ENCODE measurements at places on chromosomes 5 and 9. TPM values are rescaled to one million over a fixed set of nuclear protein-coding genes. Genes with fewer than 3 reads are reported as not detected.

- DNase-seq, result peak; percentile 76
These were observed 176.7 kb upstream of the S1PR3 start for GRCh38 chr9:88814577-88814976.

The DMRT2 gene
- 1.7 TPM for total RNA-seq

DNA sequence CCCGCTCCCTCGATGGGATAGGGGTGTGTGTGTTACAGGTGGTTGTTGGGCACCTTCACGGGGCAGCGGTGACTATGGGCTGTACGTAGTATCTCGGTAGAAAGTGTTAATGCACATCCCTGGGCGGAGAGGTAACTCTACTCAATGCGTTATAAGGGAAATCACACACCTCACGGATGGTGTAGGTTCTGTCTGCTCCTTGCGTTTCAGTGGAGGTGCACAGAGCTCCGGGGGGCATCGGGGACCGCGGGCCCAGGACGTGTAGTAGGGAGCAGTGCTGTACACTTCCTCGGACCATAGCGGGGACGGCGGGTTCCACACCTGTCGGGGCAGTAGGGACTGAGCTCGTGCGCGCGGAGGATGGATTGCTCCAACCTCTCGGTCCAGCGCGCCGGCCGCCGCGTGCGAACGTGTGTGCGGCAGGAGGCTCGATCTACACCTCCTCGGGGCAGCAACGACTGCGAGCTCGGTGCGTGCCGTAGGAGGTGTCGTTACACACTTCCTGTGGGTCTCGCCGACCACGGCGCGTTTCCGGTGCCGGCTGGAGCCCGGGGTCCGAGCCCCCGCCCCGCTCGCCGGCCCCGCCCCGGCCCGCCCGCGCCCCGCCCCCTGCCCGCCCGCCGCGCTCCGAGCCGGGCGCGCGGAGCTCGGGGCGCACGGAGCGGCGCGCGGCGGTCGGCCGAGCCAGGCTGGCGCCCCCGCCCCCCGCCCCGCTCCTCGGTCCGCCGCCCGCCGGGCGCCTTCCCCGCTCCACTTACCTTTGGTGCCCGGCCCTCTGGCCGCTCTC lies at the start of gene KIAA1958:
KIAA1958 (plus strand) TSS at position 607 of the 787 bp plus-strand sequence. CDS start 87,254 bp downstream, outside the sequence.
- DNase-seq, result peak; percentile 72

GRCh38 chr5:154647114-154647760 lies 107.9 kb upstream of the LARP1 start:
- peak; percentile 36 for DNase-seq

DNA sequence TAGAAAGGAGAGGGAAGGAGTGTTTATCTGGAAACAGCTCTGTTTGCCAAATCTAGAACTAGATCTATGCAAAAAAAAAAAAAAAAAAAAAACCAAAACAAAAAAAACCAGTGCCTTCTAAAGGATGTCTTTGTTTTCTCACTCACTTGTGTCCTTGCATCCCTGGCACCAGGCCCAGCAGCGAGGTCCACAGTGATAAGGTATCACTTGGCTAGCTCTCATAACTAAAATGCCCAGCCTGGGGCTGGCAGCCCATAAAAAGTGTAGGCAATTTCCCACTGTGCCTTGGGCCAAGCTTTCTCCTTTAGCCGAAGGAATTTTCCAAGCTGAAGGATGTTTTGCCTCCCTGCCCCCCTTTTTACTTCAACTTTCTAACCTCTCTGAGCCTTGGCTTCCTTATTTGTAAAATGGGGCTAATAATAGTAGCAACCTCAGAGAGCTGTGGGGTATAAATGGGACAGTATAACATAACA lies 20.8 kb downstream of the RGS3 start:
- peak; percentile 69 for DNase-seq

- DNase-seq, result peak; percentile 35
These were observed 113.7 kb downstream of the TMEM232 start for GRCh38 chr5:110612794-110613247.

DNA sequence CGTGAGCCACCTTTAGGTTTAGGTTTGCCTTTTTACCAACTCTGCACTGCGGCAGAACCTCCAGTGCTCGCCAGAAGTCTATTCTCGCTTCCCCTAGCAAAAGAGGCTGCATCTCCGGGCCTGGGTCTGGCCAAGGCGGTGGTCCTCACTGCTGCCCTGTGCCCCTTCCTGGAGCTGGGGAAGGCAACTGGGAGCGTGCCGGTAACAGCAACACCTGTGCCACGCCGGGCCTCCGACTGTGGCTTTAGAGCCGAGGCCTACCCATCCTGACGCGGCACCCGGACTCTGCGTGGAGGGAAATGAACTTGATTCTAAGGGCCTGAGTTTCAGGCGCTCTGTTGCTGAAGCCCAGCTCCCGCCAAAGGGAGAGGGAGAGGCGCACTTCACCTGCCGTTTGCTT lies 82.4 kb upstream of the SPATA31C2 start:
- no peak for DNase-seq

DNA sequence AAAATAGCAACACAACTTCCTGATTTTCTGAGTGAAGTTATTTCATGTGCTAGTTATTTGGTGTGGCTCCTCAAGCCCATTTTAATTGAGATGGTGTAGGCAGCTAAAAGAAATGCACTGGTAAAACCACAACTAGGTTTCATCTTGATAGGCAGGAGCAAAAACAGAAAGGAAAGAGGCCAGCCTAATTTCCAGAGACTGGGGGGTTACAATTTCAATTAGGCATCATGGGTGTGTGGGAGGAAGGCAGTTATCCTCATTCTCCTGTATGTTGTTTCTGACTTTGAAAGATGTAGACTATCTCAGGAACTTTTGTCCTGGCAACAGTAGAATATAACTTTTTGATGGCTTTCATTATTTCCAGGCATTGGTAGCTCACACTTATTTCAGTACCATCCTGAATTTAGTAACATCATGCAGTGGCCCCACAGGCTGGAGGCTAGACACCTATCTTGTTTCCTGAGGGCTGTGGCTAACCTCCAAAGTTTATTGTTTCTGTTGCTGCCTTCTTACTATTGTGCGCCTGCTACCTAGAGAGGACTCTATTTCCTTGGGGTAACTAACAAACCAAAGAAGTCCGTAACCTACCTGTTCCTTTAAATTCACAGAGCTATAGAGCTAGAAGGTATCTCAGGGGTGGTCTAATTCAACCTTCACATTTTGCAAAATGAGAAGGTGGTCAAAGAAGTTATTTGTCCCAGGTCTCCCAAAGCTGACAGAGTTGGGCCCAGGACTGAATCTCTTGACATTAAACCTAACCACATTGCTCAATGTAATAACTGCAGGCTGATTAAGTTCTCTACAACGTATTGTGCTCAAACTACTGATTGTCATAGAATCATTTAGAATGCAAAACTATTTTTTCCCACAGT lies 42.4 kb downstream of the FYB1 start:
- no peak for DNase-seq

The OR4F3 gene
- not detected for total RNA-seq

The SPARC gene
- 7,643 TPM for total RNA-seq

The C5orf63 gene
- 8.2 TPM for total RNA-seq

- peak; percentile 71 for DNase-seq
These were observed 1509.7 kb upstream of the WWC1 start for GRCh38 chr5:166781737-166782136.

GRCh38 chr9:129146441-129146941 lies 31.6 kb downstream of the IER5L start:
- peak; percentile 55 for DNase-seq

- DNase-seq, result no peak
These were observed 10.3 kb downstream of the ITGA2 start for GRCh38 chr5:52999344-52999949.

The CER1 gene
- 3.9 TPM for total RNA-seq

DNA sequence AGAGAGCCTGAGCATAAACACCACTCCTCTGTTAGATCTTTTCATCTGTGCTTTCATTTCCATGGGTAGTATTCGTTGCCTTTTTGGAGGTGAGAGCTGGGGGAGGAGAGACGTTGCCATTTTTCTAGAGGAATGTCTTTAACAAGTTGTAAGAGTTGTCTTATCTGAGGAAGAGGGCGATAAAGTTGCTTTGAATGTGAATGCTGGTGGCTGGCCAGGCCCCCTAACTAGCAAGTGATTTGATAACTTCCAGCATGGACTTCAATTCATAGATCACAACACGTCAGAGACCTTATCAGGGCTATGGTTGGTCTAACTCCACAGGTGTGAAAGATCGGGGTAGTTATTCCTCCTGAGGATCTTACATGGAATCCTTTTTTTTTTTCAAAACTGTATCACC lies 30.0 kb upstream of the AOPEP start:
- no peak for DNase-seq

The TRIM36 gene
- 6.3 TPM for total RNA-seq

GRCh38 chr5:138472353-138472752 lies 7.1 kb downstream of the EGR1 start:
- DNase-seq, result no peak

- DNase-seq, result no peak
These were observed 186.9 kb upstream of the RGMB start for GRCh38 chr5:98586581-98586980.

DNA sequence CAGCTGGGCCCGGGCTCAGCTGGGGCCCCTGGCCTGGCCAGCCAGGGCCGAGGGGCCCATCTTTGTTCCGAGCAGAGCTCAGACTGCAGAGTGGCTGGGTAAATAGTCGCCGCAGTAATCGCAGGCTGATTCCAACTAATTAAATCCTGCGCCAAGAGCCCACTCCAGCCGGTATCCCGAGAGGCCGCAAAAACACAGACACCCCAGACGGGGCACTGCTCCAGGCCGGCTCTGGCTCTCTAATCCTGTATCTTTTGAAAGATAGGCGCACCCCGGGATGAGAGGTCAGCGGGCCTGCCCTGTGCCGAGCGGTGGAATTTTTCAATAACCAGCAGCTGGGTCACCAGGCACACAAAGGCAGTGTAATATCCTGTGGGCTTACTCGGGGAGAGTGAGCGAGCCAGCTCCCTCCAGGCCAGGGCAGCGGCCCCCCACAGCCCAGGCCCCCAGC lies 57.7 kb downstream of the LMX1B start:
- DNase-seq, result peak; percentile 89

The TMEM232 gene
- 4.6 TPM for total RNA-seq

- no peak for DNase-seq
These were observed 6.3 kb upstream of the IFNA8 start for GRCh38 chr9:21402386-21403251.

DNA sequence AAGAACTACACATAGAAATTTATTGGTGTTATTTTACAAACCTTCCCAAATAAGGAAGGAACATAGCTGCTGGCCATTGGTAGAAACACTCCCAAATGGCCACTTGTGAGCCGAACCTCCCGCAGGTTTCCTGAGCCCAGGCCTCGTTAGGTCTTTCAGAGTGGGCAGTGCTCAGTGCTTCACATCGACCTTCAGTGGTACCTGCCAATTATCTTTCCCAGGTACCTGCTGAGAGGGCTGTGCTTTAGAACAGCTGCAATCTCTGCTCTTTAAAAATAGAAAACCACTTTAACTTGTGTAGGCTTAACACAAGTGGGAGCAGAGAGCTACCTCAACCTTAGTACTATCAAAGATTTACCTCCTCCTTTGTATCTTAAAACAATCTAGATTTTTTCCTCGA lies 334.1 kb downstream of the RFX3 start:
- no peak for DNase-seq

DNA sequence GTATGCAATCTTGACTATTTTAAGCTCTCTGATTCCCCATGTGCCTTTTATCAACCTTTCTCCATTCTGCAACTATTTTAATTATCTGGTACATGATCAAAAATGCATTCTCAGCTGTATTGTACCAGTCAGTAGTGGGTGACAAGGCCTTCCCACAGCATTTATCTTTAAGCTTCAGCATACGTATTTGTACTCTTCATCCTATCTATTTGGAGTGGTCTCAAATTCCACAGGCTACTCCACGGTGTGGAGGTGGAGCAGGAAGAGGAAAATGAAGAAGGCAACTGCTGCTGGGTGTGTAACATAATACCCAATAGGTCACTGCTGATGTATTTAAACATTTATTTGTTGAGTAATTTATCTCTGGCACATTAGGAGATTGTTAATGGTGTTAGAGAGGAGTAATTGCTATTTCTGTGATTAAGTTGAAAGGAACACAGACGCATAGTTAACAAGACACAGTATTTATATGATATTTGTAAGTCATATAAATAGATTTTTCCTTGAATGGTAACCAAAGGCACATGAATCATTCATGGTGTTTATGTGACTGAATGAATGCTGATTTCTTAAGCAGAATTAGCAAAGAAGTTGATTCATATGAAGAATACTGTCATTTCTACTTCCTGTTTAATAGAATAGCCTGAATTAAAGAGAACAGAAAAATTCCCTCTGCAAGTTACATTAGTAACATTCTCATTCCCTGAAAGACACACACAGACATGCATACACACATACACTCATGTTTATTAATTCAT lies 153.8 kb upstream of the NR3C1 start:
- DNase-seq, result peak; percentile 55

GRCh38 chr5:157892974-157893373 lies 34.0 kb upstream of the CLINT1 start:
- DNase-seq, result no peak
